PC-9 (cell line): ENCODE measurements at places on chromosomes 11 and 22. TPM values are rescaled to one million over a fixed set of nuclear protein-coding genes. Genes with fewer than 3 reads are reported as not detected.

Gene APOBEC3G
- total RNA-seq = 9.5 and 14.0 TPM in 2 replicates

Gene MRGPRX3
- total RNA-seq = not detected in 2 replicates

- no peaks in the 10 kb centered on the region for H3K36me3 ChIP-seq
- H3K27me3 ChIP-seq = peaks cover 38% of the 10 kb centered on the region
- no peak overlapping the region for H3K27ac ChIP-seq
These were observed 4.5 kb upstream of the TMA7B start for GRCh38 chr22:39955675-39956074.

DNA sequence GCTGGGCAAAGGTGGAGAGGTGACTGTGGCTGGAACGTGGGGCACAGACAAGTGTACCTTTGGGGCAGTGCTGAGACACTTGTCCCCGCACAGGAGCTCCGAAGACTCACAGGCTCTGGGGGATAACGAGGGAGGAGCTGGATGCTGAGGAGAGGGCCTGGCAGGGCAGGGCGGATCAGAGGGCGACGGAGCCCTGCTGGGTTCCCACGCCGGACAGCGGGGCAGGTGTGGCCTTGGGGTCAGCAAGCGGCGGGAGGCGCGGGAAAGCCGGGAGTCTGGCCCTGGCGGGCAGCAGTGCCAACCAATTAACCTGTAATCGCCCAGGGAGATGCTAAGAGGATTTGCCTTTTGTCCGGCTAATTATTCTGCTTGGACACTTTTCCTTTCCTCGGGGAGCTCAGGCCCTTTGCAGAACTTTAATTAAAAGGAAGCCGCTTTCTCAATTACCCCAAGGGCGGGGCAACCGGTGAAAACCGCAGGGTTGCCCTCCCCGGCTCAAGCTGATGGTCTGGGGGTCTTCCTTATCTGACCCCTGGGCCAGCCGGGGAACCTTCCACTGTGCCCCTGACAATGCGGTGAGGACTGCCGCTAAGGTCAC, 71.5 kb downstream of the WNT7B start:
- no peak overlapping the region for H3K27ac ChIP-seq
- H3K4me1 ChIP-seq = peaks cover 18% of the 10 kb centered on the region
- no peaks in the 10 kb centered on the region for H3K27me3 ChIP-seq
- no peak overlapping the region for H3K4me3 ChIP-seq

DNA sequence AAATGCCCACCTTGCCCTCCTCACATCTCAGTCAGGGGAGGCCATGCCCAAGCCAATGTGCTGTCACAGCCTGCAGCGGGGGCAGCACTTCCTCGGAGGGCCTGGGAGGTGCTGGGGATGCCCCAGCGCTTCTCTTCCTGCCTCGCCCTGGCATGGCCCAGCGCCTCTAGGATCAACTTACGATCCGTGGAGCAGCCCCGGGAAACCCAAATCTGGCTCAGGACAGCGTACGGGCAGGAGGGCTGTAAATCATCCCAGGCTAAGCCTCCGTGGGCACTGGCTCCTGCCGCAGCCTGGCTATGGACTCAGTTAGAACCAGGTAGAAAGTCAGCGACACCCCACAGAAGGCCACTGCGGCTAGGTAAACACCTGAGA, 60.9 kb upstream of the EMID1 start:
- no peak overlapping the region for H3K4me3 ChIP-seq
- H3K4me1 ChIP-seq = no peaks in the 10 kb centered on the region
- H3K27ac ChIP-seq = no peak overlapping the region

GRCh38 chr11:117520201-117520600, 192.5 kb downstream of the CEP164 start:
- DNase-seq = no peak
- H3K36me3 ChIP-seq = no peaks in the 10 kb centered on the region
- no peaks in the 10 kb centered on the region for H3K4me1 ChIP-seq
- no peak overlapping the region for H3K27ac ChIP-seq
- H3K4me3 ChIP-seq = no peak overlapping the region
- H3K27me3 ChIP-seq = peaks cover 100% of the 10 kb centered on the region
